Stimulated activated CD8-positive, alpha-beta memory T cell treated with anti-CD3 and anti-CD28 coated beads, Interleukin-7, amount 100 ng/mL, for 1 hour (primary cell): ENCODE measurements at places on chromosomes 12 and 14.

DNA sequence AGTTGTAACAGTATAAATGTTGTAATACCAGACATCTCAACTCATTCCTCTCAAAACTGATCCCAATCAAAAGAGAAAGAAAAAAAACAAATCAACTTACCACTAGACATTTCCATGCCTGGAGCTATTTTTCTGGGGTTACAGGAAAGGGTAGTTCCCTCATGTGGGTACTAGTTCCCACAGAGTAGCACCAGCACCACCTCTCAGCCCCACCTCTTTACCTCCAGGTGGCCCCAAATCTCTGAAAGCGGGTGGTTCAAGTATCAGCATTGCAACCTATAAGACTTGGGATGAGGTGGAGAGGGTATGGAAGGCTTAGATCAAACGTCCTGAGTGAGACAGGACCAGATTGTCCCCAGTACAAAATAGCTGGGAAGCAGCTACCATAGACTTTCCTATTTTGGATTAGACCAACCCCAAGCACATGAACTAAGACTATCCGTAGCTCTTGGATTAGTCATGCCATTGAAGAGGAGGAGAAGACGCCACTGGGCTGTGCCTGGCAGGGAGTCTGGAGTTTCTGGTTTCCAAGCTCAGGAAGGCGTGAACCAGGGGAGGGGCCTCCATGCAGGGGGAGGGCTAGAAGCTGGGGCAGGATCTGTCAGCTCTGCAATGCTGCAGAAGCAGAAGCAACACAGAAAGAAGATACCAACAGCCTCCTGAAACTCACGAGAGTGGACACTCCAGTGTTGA, at the start of gene SLC39A2:
SLC39A2 (plus strand) TSS at position 620 of the 693 bp plus-strand sequence. CDS start 154 bp downstream, outside the sequence.
- DNase-seq = no peak

DNA sequence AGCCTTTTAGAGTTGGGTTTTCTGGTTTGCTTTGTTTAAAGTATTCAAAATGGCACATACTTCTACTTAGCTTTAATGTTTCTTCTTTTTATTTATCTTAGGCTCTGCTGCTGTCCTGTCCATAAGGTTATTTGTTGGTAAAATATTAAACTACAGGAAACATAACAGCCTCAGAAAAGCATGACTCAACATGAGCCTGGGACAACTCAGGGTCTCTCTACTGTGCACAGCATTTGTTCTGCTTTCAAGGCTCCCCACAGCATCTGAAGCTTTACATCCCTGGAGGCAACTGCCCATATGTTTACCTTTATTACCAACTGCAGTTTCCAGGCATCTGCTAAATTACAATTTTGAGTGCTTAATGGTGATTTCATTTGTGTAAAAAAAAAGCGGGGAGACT, 954.2 kb upstream of the FBXO33 start:
- DNase-seq = no peak

DNA sequence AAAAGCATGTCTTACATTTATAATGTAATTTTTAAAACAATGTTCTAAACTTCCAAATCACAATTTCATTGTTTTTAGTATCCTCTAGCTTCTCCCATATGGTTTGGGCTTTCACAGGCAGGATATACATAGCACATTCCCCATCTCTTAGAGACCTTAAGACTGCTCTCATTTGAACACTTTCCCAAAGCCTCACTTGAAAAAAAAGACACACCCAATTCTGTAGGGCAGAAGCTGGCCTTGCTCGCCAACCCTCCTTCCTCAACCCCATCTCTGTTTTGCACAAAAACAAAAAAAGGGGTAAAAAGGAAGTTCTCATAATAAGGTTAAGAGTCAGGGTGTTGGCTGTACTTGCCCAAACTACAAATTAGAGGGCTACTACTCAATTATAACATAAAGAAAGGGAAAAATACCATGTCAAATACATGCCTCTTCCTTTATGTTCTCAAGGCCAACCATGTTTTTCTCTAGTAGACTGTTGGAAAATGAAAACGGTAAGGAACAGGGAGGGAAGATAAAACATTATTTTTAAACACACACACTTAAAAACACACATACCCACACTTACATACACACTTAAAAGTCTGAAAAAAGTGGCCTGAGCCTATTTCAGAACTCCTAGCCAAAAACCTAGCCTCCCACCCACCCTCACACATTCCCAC, 9.9 kb upstream of the KANSL2 start:
- no peak for DNase-seq

DNA sequence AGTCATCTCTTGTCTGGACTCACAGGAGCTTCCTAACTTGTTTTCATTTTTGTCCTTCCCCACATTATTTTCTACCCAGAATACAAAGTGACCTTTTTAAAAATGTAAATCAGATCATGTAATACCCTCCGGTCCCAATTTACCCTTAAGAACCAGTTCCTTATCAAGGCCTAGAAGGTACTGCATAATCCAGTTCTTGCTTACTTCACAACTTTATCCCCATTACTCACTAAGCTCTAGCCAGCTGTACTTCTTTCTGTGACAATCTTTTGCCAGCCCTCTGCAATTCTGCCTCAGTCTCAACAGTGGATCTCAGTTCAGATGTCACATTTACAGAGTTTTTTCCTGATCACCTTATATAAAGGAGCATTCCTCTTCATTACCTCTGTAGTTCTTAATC, 11.6 kb downstream of the RAP1B start:
- no peak for DNase-seq
